ENCODE measurements at places on chromosomes 2 and 18.

DNA sequence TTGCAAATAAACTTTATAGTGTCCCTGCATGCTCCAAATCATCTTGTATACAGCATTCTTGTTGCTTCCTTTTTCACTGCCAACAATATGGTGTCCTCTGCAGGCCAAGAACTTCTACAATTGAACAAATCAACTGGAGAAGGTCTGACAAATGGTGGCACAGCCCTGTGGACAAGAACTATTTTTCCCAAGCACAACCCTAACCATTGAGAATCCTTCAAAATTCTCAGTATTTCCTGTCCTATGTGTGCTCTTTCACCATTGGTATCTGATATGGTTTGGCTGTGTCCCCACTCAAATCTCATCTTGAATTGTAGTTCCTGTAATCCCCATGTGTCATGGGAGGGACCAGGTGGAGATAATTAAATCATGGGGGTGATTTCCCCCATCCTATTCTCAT is 865.1 kb upstream of the ACVR2A start:
- DNase-seq, result no peak

- DNase-seq, result peak; percentile 58
These were observed 11.0 kb upstream of the DUSP2 start for GRCh38 chr2:96156011-96156820.

- no peak for DNase-seq
These were observed 27.8 kb upstream of the LPIN1 start for GRCh38 chr2:11718606-11719005.

- no peak for DNase-seq
These were observed 127.5 kb upstream of the CYP1B1 start for GRCh38 chr2:38203446-38203810.

- no peak for DNase-seq
These were observed 120.2 kb upstream of the CREB1 start for GRCh38 chr2:207409517-207409916.

GRCh38 chr2:39150102-39150562 is 29.3 kb upstream of the SOS1 start:
- DNase-seq, result no peak

- DNase-seq, result no peak
These were observed 82.4 kb upstream of the HPCAL1 start for GRCh38 chr2:10220045-10220901.

- DNase-seq, result no peak
These were observed 11.6 kb downstream of the BABAM2 start for GRCh38 chr2:27902098-27902497.

- no peak for DNase-seq
These were observed 55.3 kb downstream of the TMEM200C start for GRCh38 chr18:5840025-5840424.

DNA sequence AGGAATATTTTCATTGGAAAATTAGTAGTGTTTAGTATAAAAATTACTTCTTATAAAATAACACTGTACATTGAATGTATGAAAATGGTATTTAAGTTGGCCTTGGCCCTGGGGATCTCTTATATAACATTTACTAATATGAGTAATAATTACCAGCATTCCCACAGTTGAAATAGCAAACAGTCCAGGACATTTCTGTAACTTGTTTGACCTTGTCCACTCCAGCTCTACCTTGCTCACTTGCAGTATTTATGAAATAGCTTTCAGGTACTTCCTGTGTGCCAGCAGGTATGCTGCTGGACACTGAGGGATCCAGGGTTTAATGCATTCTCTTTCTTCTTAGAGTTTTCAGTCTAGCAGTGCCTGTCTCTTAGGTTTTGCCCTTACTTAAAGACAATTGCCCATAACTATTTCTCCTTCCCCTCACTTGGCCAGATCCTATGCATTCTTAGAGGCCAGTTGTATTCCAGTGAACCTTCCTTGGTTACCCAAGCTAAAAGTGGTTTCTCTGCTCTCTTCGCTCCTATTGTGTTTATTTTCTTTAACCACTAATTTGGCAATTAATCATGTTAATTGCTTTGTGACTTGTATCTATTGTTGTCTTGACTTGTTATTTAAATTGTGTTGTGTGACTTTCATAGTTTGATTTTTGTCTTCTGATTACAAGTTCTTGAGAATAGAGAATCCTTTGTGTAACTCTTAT is 25.9 kb downstream of the BABAM2 start:
- DNase-seq, result no peak
